ENCODE measurements at places on chromosomes 1 and 21.

DNA sequence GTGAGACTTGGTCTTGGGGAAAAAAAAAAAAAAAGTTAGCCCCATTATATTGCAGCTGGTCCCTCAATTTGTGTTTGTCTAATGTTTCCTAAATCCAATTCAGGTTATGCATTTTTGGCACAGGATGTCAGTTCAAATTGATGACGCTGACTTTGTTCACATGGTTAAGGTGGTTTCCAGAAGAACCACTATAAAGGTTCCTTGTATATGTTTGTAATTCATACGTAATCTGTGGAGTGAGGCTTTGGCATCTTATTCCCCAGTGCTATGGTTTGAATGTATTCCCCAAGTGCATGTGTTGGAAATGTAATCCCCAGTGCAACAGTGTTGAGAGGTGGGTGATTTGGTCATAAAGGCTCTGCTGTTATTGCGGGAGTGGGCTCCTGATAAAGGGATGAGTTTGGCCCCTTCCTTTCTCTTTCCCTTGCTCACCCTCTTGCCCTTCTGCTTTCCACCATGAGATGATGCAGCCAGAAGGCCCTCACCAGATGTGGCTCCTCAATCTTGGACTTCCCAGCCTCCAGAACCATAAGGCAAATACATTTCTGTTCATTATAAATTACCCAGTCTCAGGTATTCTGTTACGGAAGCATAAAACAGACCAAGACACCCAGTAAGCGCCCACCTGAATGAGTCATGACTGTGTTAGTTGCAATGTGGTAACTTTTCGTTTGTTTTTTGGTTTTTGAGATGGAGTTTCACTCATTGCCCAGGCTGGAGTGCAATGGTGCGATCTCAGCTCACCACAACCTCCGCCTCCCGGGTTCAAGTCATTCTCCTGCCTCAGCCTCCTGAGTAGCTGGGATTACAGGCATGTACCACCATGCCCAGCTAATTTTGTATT is 19.5 kb upstream of the HLCS start:
- DNase-seq, result no peak

DNA sequence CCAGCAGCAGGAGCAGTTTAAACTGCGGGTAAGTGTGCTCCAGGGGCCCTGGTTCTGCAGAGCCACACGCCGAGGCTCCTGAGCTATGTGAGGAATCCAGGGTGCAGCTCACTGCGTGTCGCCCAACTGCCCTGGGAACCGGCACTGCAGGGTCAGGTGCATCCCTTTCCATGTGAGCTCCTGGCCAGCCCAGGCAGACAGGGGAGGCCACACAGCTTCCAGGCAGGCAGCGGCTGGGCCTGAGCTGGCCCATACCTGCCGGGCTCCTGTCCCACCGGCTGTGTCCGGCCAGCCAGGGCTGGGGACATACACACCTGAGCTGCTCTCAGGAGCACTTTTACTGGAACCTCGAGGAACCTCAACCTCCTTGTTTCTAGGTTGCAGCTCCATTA is 18.6 kb upstream of the COL18A1 start:
- DNase-seq, result no peak

GRCh38 chr1:66562561-66562960 is 28.6 kb downstream of the SGIP1 start:
- DNase-seq, result no peak

- DNase-seq, result no peak
Measured at GRCh38 chr1:64980745-64981600, 14.6 kb upstream of the JAK1 start.

GRCh38 chr21:43889069-43889468 is 24.0 kb downstream of the AGPAT3 start:
- DNase-seq, result no peak

Data from stimulated activated CD4-positive, alpha-beta T cell treated with anti-CD3 and anti-CD28 coated beads, Interleukin-1b, Interleukin-23, amount 100 ng/mL, for 4 hours (primary cell).